ENCODE measurements at places on chromosomes 16 and 17.
A peak's percentile ranks its signal among the peaks of the same experiment; 100 is the strongest.

DNA sequence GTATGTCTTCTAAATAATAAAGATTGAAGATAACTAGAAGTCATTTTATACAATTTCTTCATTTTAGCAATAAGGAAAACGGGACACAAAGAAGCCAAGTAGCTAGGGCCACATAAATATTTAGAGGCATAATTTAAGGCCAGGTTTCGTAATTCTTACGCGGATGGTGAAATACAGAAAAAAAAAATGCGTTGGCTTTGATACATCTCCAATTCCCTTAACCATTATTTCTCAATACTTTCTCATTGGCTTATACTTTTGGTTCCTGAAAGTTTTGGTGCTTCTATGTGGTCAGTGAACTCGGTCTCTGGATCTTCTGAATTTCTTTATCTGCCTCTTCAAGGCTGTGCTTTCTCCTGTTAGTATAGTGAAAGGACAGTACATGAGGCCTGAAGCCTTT is 888.1 kb downstream of the KCNJ2 start:
- no peak for DNase-seq

DNA sequence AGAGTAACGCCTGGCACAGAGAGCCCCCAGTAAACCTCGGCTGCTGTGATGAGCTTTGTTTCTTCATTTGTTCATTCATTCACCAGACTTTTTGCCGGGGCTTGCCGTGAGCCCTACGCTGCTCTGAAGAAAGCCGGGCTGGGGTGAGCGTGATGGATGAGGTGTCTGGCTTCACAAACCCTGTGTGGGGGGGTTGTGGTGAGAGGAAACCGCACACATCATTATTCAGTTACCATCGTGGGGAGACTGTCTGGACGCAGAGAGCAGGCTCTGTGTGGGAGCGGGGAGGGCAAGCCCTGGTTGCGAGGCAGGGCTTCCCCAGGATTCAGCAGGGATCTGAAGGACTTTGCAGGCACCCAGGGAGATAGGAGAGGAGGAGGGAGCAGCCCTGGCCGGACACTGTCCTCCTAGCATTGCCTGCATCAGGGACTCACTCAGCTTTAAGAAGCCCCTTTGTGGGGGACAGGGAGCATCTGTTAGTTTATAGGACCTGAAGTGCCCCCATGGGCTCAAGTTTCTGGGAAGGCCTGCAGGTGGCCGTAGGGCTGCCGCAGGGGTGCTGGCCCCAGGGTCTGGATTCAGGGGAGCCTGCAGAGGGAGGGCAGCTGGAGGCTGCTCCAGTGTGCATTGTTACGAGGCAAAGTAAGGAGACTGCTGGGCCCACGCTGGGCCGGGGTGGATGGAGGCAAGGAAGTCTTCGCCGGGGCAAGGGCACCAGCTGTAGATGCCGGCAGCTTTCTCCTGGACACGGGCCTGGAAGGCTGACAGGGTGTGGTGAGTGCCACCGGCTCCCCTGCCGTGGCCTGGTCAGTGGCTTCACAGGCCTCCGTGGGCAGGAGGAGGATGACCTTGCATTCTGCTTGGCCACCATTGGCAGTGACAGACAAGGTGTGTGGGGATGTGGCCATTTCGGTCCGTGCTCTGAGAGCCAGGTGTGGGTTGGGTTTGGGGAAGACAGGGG is 334.5 kb downstream of the SEC14L1 start:
- peak; percentile 1 for DNase-seq

DNA sequence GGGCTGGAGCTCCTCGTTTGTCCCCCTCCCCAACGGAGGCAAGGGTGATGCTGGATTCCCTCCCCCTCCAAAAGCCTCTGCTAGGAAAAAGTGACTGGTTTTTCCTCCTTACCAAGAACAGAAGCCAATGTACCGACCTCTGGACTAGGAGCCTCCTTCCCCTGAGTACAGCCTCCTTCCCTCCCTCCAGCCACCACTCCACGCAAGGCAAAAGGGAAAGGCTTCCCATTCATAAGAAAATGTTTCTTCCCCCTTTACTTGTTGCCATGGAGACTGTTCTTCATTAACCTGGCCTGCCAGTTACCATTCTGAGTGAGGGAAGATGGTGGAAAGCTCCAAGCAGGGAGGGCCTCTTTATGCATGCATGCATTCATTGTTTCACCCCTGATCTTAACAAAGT is 4.3 kb upstream of the PIMREG start:
- DNase-seq: no peak

DNA sequence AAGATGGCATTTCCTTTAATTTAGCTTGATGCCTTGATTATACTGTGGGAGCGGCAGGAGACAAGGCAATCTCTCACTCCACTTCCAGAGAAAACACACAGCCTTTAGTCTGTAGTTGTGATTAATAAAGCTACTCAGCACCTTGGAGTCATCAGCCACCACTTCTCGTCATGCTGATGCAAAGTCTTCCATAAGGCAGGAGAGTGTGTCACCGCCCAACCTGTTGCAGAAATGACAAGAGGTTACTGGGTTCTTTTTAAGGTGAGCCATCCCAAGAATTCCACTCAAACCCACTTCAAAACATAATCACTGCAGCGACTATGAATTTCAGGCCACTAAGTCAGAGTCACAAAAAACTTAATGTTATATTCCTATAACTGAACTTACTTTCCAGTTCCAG is 223.9 kb upstream of the TOX3 start:
- DNase-seq: no peak

DNA sequence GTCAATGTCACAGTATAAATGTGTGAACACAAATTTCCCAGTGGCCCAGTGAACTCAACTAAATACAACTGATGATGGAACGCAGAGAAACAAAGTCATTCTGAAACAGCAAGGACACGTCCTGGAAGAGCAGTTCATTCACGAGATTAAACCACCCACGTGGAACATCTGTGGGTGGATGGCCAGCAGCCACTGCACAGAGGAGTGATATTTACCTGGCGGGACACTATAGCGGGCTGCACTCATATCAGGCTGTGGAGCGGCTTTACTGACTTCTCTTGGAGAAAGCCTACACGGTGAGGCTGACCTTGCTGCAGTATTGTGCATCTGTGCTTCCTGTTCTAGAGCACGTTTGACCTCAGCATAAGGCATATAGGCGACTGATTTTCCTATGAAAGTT is 87.3 kb downstream of the TTC19 start:
- no peak for DNase-seq

- no peak for DNase-seq
These were observed 6.6 kb downstream of the NDRG4 start for GRCh38 chr16:58506241-58507194.

DNA sequence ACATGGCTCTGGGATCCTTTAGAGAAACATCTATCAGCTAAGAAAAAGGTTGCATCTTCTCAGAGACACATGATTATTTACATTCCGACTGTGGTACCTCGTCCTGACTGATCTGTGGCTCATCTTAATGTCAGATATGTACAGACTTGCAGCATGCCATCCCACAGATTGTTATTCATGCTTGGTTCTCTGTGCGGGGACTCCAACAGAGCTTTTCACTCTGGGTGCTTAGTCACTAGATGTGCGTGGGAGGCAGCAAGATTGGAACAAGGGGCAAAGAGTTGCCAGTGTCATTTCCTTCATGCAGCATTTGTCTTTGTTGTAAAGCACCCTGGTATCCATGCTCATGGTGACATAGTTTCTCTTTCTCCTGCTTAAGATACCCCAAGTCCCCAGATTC is 179.1 kb upstream of the CACNG5 start:
- no peak for DNase-seq

GRCh38 chr17:48432820-48433775 is 3.1 kb upstream of the SKAP1 start:
- DNase-seq: no peak

GRCh38 chr17:2223617-2223927 is 80.0 kb downstream of the SMG6 start:
- DNase-seq: no peak

DNA sequence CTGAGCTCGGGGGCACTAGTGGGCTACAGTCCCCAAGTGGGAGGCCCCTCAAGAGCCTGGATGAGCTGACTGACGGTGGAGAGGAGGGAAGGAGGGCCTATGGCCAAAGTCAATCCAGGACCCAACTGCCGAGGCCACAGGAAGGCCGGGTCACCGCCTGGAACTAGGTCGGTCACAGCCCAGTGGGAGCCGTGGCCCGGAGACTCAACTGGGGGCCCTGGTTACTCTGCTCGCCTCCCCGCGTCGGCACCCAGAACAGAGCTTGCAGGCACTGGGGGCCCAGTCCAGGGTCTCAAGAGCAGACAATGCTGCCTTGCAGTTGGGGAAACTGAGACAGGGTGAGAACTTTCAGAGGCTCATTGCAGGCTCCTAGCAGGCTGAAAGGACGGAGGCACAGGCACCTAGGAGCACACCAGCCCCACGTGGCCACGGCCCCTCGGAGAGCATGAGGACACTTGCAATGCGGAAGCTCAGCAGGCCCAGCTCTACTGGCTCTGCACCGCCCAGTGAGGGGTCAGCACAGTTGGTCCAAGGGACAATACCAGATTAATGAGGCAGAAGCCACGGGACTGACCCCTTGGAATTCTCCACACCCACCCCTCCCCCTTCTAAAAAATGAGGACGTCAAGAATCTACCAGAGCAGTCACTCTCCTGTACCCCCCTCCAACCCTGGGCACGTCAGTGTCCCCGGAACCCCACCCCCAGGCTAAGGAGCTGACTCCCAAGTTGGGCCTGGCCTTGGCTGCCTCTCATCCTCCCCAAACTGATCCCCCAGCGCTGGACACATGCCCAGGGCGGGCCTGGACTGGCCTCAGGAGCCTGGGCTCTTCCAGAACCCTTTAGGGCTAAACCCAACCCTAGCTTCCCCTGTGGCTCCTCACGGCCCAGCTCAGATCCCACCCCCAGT is 2.2 kb downstream of the HS3ST6 start:
- DNase-seq: no peak

GRCh38 chr17:61221597-61222471 is 177.8 kb upstream of the TBX2 start:
- no peak for DNase-seq

GRCh38 chr16:56970934-56971767 is 9.4 kb downstream of the CETP start:
- no peak for DNase-seq

DNA sequence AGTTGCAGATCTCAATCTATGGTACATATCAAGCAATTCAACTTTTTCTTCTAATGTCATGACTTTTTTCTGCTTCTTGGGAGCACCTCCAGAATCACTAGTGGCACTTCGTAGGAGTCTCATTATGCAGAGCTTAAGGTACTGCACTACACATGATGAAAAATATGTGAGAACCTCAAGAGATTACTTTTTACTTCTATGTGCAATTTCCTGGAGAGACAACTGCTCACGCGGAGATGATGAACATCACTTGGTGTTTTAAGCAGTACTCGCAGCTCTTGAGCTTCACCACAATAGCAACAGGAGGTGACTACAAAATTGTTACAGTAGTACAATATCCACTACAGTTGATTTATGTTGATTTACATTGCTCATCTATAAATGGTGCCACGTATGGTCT is 79.7 kb downstream of the MRTFB start:
- no peak for DNase-seq

DNA sequence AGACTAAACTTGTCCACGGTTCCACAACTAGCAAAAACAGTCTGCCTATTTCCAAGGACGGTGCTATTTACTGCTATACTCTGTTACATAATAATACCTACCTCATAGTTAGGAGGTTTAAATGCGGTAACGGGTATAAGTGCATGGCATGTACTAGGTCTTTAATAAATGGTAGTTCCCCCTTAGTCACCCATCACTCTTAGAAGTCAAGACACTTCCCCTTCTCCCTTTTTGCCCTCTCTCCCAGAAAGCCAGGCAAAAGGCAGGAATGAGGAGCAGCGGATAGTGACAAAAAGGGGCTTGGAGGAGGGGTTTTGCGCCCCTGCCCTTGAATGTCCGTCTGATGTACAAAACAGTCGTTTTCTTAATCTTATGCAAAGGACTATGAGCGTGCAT is 1.1 kb upstream of the LSM12 start:
- DNase-seq: no peak

DNA sequence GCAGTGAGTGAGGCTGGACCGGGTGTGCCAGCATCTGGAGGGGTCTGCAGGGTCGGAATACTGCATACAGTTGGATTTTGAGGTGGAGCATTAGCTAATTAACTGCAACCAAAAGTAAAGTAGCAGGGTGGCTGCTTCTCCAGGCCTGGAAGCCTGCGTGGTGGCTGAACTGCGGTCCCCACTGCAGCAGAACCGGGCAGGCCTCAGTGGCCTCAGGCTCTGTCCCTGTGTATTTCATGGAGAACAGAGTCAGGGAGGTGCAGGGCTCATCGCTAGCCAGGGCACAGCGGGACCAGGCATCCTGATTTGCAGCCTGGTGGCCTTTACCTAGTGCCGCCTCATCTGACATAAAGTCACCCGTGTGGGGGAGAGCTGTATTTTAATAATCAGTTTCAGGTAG is 131.9 kb downstream of the RPTOR start:
- DNase-seq: no peak

DNA sequence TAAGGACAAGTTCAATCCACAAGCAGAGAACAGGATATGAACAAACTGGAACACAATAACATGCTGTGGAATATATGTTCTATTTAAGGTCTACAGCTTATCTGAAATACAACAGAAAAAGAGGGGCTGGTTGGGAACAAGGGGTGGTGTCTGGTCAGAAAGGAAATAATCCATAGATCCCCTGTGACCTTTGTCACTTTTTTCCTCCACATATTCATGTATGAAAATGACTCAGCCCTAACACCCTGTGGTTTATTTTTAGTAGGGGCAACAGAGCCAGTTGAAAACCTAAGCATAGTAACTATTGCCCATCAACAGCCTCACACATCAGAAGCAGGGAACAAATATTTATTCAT is 12.3 kb upstream of the SPAG9 start:
- DNase-seq: no peak

DNA sequence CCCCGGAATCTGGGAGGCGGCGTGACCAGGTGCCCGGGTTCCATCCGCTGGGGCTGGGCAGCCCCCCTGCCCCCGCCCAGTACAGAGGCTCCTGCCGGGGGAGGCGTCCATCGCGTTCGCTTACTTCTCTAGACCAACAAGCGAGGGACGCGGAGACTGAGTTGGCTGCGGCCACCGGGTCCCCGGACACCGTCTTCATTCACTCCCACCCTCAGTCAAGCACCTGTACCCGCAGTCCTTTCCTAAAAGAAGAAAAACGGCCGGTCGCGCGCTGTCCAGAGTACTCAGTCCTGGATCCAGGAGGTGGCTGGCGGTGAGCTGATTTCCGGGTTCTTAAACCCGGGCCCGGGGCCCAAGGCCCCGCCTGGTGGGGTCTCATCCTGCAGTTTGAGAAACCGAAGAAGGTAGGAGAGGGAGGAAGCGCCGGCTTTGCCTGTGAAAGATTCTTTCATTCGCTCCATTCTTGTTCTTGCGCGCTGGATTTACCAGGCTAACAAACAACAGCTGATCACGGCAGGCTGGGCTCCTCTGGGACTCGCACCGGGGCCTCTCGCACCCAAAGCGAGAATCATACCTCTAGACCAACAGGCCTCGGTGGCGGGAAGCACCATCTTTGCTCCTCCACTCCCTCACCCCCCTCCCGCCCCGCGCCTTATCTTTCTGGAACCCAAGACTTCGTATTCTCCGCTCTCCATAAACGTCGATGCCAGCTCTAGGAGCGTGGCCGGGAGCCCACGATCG is 17.4 kb upstream of the OR1F1 start:
- no peak for DNase-seq

GRCh38 chr16:66580605-66581209 is 1.4 kb downstream of the CMTM2 start:
- no peak for DNase-seq
